NCI-H187 treated with DMSO at 0.1 percent for 48 hours (cell line): ENCODE measurements at places on chromosomes 12 and 14.

- no peak for DNase-seq
Measured at GRCh38 chr12:17878714-17879113, 211.3 kb downstream of the RERGL start.

DNA sequence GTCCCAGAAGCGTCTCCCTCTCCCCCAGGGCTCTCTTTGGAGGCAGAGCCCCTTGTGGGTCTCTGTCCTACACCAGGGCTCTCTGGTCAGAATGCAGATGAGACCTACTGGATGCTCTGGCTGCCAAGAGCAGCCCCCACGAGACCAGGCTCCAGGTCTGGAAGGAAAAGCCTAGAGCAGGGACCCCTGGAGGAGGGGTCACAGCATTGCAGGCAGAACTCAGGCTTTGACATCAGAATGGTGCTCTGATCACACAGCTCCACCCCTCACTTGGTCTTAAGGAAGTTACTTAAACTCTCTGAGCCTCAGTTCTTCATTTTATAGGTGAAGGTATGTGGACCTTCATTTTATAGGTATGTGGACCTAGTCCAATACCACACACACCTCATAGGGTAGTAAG lies 83.1 kb downstream of the ARL6IP4 start:
- DNase-seq: no peak

DNA sequence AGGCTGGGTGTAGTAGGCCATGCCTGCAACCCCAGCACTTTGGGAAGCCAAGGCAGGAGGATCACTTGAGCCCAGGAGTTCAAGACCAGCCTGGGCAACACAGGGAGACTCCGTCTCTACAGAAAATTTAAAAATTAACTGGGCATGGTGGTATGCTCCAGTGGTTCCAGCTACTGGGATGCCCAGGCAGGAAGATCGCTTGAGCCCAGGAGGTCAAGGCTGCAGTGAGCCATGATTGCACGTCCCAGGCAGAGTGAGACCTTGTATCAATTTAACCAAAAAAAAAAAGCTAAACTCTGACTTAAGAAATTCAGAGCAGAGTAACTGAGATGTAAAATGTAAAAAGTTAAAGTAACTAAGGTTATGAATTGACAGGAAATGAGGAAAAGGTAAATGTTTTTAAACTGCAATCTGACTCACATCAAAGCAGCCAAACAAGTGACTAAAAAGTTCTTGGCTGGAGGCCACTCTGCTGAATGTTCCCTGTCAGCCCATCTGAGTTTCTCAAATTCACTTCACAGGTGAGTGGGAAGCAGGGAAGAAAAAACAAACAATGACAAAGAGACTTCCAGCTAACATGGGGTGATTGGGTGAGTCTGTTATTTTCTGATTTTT lies 21.3 kb downstream of the PRKD1 start:
- no peak for DNase-seq

GRCh38 chr14:90487462-90487861 lies 90.6 kb downstream of the CALM1 start:
- no peak for DNase-seq

DNA sequence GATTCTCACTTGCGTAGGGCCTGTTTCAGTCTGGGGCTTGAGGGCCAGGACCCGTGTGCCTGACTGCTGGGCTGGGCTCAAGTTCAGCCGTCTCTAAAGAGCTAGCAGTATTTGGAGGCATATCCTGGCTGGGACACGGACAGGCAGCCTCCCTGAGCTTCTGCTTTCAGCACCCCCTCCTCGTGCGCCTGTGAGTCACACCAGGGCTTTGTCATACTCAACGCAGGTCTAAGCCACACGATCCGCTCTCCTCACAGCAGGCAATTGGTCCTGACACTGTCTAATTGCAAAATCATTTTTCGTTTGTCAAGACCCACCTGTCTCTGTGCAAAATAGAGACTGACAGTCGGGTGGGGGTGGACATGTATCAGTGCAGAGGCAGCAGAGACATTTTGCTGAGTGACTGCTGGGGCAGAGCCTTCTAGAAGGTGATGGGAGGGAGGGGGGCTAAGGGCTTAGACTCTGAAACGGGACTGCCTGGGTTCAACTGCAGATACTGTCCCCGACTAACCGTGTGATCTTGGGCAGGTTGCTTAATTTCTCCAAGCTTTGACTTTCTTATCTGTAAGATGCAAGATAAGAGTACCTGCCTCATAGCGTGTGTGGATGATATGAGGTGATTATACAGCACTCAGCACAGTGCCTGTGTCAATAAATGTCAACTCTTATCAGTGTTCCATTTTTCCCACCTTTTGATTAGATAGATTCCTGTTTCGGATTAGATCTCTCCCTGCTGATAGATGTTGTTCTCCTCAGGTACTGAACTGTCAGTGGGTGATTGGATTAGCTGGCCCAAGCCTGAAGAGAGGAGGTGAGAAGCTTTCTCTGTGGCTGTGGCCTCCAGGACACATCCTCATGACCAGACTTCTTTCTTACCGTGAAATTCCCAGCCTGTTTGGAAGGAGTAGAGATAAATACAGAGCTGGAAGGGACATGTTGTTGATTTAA lies 53.1 kb downstream of the KCNA1 start:
- DNase-seq: no peak

DNA sequence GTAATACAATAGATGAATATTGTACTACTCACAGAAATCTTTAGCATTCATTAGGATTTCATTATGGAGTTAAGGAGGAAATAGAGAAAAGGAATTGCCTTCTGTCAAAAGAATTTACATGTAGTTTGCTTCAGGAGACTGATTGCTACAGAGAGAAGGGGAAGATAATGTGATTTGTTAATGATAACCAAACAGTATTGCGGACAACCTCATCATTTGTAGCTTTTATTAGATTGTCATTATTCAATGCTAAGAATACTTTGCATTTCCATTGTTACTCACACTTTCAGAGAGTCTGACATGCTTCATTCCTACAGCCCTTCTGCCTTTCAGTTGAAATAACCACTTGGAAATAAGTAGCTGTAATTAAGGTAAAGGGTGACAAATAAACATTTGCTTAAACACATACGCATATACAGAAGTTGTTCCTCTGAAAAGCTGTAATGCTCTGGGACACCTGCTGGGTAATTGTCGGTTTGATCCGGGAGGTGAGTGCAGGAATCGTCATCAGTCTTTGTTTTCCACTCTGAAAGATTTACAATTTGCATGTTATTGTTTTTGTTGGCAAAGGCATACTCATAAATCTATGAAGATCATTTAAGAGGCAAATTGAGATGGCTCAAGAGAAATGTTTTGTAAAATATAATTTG lies 600.2 kb downstream of the TRHDE start:
- no peak for DNase-seq

GRCh38 chr12:77339610-77340009 lies 274.2 kb upstream of the E2F7 start:
- no peak for DNase-seq

DNA sequence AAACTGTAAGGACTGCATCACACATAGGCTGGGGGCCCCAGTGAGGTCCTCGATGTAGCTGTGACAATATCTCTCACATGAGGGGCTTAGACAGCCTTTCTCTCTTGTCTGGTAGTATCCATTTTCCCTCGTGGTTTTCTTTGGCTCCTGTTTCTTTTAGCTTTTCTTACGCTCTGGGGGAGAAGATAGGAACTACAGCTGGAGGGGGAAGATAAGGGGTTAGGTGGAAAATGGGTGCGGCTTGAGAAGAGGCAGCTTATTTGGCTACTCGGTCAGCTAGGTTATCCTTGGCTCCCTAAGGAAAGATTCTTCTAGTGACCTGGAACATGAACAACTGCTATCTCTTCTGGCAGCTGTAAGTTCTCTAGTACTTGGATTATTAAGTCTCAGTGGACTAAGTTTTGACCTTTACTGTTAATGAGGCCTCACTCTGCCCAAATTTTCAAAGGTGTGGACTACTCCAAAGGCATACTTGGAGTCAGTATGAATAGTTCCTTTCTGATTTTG lies 28.7 kb upstream of the CPNE8 start:
- DNase-seq: no peak

DNA sequence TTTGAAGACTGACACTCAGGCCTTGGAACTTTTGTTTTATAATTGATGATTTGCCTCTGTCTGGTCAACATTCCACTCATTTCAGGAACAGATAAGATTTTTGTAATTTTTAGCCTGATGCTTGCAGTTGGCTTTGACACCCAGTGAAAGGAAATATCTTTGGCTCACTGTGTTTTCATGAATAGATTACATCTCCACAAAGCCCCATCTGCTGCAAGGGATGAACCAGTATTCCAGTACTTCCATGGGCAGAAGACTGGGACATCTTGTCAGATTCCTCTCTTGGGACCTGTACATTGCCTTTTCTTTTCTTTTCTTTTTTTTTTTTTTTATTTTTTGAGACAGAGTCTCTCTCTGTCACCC lies 28.4 kb downstream of the GSG1 start:
- DNase-seq: no peak

GRCh38 chr14:43872752-43873655 lies 634.1 kb downstream of the FSCB start:
- DNase-seq: no peak

GRCh38 chr12:125187148-125187745 lies 122.0 kb downstream of the AACS start:
- DNase-seq: no peak

- no peak for DNase-seq
Measured at GRCh38 chr12:6956021-6956727, 5.0 kb downstream of the PTPN6 start.

DNA sequence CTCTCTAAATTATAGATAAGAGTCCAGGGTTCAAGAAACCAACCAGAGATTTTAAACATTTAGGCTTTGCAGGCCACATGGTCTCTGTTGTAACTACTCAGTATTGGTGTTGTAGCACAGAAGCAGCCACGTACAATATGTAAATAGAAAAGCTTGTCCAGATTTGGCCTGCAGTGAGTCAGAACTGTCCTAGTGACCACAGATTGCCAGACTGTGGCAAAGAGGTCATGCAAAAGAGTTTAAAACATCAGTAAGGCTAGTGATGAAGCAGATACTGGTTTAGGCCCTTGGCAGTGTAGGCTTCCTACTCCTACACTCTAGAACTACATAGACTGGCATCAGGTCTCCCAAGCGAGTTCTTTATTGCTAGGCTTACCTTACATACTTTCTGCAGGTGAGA lies 117.6 kb upstream of the GARIN6 start:
- DNase-seq: no peak

DNA sequence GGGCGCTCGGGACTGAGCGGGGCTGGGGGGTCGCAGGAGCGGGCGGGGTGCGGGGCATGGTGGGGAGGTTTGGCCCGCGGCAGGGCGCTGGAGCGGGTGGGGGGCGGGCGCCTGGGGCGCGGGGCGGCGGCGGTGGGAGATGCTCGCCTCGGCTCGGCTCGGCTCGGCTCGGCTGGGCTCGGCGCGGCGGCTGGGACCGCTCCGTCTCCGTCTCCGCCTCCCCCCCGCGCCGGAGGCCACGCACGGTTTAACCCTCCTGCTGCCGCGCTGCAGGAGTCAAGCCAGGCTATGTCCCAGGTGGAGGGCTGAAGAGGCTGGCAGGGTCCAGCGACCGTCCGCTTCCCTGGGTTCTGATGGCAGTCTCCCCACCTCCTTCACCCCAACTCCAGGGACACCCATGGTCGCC lies at the start of gene PIANP:
Gene PIANP (minus strand): TSS at position 170 of the 406 bp plus-strand sequence. CDS start 2,754 bp downstream, outside the sequence.
- no peak for DNase-seq

DNA sequence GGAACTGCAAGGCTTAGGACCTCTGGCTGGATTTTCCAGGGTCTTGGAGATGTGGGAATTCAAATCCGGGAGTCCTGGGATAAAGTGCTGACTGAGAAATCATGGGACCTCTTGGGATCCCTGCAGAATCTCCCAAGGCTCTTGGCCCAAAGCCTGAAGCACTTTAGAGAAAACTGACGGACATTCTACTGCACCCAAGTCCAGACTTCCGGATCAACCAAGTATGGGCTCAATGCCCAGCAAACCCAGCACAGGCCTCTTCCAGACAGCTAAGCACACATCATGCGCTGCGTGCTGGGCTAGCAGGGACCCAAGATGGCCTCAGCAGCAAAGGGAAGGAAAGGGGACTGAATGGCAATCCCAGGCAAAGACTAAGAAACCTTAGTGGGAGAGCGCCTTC lies 85.0 kb downstream of the ACTN1 start:
- DNase-seq: no peak

GRCh38 chr12:122158700-122159285 lies 15.2 kb downstream of the IL31 start:
- DNase-seq: no peak

DNA sequence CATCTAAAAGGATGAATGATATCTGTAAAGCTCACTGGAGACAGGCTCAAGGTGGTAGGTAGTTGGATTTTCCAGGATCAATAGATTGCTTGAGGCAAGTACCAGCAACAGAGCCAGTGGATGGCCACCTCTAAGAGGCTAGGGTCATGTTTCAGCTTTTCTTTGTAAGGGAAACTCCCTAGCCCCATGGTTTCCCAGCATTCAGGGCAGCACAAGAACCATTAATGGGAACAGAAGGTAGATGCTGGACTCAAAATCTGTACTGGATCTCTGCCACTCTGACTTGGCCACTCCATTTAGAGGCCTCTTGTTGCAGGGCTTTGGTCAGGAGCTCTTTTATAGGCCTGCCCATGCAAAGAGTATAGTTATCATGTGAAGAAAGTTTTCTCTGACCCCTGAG lies 76.1 kb upstream of the DYRK2 start:
- peak; percentile 51 for DNase-seq

GRCh38 chr12:47988073-47989022 lies 15.9 kb downstream of the COL2A1 start:
- DNase-seq: no peak

GRCh38 chr12:54423816-54424150 lies 4.7 kb upstream of the ITGA5 start:
- DNase-seq: no peak

- no peak for DNase-seq
Measured at GRCh38 chr12:89353823-89354611, 1.7 kb upstream of the DUSP6 start.

GRCh38 chr12:27081668-27082111 lies 688 bp downstream of the C12orf71 start:
- no peak for DNase-seq
